ENCODE measurements at places on chromosomes 16 and 17. TPM values are rescaled to one million over a fixed set of nuclear protein-coding genes. Genes with fewer than 3 reads are reported as not detected.

Gene TMEM220
- total RNA-seq, result 9.4 TPM

DNA sequence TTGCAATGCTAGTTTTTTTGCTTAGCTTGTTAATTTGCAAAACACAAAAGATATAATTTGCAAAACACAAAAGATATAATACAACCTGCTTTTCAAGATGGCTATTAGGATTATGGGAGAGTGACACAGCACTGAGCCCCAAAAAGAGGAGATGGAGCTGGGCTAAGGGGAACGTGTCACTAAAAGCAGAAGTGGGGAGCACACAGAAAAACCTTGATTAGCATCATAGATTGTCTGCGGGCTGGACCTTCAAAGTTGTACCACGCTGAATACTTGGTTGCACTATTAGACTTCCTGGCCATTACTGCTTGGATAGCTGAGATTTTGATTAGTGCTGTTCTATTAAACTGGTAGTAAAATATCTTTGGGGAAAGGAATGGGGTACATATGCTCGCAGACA lies 36.2 kb downstream of the KCNJ16 start:
- DNase-seq, result no peak

DNA sequence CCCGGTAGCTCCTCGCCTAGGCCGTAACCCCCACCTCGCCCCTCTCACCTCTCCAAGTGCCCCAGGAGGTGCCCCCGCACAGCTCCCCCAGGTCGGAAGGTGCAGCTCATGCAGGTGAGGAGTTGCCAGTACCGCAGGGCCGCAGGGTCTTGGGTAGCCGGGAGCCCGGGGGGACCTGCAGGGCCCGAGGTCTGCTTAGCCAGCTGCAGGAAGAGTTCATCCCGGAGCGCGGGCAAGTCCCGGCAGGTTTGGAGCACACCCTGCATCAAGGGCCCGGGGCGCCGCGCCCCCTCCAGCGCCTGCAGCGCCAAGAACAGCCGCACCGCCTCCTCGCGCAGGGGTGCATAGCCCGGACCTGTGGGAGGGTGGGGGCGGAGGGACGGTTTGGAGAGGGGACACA lies 4.8 kb downstream of the PLEKHH3 start:
- no peak for DNase-seq

Gene SEZ6
- total RNA-seq, result not detected

Gene RAI1
- 38.1 TPM for total RNA-seq

Gene PRRT2
- 0.44 TPM for total RNA-seq

DNA sequence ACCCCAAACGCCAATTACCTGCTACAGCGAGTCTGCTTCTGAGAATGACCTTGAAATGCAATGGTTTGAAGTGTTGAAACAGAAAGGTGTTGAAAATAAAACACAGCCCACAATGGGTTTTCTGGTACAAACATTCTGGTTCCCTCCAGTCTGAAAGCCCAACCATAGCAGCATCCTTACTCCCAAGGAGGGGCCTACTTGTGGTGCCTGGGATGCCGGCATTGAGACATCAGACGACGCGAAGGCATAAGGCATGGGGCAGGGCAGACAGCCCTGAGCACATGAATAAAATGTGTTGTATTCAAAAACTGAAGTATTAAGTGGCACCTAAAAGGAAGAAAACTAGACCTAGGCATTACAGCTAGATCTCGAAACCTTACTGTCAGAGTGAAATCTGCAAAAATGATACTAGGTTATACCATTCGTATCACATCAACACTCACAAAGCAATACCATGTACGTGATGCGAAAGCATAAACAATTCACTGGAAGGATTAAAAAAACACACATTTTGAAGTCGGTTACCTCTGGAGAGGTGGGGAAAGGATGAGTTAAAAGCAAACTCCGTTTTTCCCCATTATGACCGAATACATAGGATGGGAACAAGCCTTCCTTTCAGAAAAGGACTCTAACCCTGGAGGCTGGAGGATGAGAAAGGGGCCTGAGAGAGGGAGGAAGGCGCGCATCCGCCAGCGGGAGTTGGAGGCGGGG lies 702 bp downstream of the NUDT21 start:
- no peak for DNase-seq

Gene CLEC19A
- not detected for total RNA-seq

- DNase-seq, result no peak
Observed at GRCh38 chr16:6020162-6020985, 922.8 kb upstream of the EEF2KMT start.

- DNase-seq, result no peak
Observed at GRCh38 chr17:38606646-38607611, 1.2 kb upstream of the SRCIN1 start.

- DNase-seq, result no peak
Observed at GRCh38 chr17:81489998-81490992, 22.3 kb downstream of the ACTG1 start.

DNA sequence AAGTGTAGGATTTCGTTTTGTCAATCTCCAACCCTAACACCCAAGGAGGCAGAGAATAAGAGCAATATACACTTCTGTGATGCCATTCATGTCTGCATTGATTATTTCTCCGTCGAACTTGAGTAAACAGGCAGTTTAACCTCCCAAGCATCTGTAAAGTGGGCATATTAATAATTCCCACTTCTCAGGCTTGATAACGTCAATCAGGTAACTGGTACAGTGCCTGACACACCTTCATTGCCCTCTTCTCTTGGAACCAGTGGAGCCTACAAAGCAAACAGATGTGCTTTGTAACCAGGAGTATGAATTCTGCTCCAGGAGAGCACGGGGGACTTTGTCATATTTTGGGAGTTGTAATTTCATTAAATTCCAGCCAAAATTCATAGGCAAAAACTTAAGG lies 32.5 kb upstream of the PLCG2 start:
- no peak for DNase-seq

Gene KCNJ2
- 19.6 TPM for total RNA-seq

DNA sequence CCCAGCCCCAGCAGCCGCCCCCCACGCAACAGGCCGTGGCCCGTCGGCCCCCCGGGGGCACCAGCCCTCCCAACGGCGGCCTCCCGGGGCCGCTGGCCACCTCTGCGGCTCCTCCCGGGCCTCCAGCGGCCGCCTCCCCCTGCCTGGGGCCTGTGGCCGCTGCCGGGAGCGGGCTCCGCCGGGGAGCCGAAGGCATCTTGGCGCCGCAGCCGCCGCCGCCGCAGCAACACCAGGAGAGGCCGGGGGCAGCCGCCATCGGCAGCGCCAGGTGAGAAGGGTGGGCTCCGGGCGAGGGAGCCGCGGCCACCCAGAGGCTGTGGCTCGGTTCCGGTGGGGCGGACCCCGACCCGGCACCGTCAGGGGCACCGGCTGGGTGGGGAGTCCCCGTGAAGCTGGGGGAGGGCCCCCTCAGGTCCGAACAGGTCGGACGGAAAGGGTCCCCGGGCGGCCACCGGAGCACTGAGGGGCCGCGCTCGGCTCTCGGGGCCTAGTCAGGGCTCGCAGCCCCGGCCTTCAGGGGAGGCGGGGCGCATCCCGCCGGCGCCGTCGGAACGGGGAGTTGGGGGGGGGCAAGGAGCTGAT lies 583 bp downstream of the ATXN2L start:
- no peak for DNase-seq

Gene CHST6
- 0.34 TPM for total RNA-seq

DNA sequence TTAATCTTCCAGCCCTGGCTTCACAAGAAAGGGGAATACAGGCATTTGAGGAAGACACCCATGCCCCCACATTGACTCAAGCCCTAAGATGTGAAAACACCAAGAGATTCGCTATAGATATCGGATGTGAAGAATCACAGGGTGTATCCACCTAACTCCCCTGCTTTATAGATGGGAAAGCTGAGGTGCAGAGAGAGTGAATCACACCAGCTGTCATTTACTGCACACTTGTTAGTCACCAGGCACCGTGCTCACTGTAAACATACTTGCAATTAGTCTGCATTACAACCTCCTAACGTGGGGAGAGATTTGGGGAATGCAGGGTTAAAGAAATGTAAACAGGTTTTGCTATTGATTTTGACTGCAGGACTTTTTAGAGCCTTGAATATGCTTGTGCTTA lies 325.5 kb downstream of the C16orf95 start:
- no peak for DNase-seq

- DNase-seq, result no peak
Observed at GRCh38 chr17:41624208-41625101, at the start of gene KRT17. TSS of gene KRT17 (minus strand) at chr17:41624575. CDS start at chr17:41624509, 66 bp downstream.

Gene KRT12
- not detected for total RNA-seq

Gene CCL3
- not detected for total RNA-seq

Gene PERCC1
- not detected for total RNA-seq

GRCh38 chr17:72517413-72518158 lies 396.8 kb downstream of the SOX9 start:
- no peak for DNase-seq

- DNase-seq, result no peak
Observed at GRCh38 chr17:77189148-77189547, 48.4 kb downstream of the SEC14L1 start.

- DNase-seq, result no peak
Observed at GRCh38 chr17:50865868-50866260, 290 bp downstream of the TOB1 start.

DNA sequence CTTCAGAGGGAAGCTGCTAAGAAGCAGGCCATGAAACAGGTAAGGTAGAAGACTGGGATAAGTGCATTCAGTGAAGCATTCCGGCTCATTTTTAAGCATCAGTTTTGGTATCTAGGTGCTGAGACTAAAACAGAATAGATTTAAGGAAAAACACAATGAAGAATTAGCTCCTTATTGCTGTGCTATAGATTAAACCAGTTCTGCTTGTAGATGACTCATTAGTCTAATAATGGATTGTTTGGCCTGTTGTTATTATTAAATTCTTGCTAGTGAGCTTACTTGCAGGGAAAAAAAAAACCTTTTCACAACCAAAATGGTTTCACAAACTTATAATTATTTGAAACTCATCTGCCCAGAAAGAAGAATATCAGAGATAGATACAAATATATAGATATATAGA lies 55.9 kb downstream of the NSRP1 start:
- no peak for DNase-seq

Gene CLEC3A
- total RNA-seq, result not detected

GRCh38 chr17:55601874-55602364 lies 90.7 kb upstream of the SMIM36 start:
- no peak for DNase-seq

DNA sequence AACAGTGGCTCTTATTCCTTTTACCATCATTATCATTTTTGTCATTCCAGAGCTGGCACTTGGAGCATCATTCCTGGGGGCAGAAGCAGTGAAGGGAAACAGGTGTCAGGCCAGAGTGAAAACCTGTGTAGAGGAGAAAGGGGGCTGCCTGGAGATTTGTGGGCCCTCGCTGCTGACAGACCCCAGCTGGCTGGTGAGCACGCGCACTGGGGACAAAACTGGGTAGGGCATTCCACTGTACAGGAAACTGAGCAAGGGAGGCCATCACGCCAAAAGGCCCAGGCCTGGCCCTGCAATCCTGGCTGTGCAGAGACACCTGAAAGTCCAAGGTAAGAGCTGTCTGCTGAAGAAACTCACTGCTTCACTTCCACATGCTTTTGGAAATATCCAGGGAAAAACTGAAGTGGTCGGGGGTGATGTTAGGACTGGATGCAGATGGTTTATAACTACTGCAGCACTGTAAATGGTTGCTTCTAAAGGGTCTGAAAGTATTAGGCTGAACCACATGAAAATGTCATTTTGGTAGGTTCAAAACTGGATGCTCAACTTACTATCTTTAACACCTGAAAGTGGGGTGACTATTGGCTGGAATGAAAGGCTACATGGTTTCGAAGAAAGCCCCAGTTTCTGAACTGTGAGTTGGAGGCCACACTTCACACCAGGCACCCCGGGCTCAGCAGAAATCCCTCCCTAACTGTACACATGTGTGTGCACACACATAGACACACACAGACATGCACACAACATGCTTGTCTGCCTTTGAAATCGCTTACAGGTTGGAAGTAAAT lies 225.0 kb downstream of the C16orf78 start:
- no peak for DNase-seq

- no peak for DNase-seq
Observed at GRCh38 chr17:28889996-28890395, 7.5 kb downstream of the FLOT2 start.

- DNase-seq, result no peak
Observed at GRCh38 chr16:23374721-23375510, 72.8 kb downstream of the SCNN1B start.

DNA sequence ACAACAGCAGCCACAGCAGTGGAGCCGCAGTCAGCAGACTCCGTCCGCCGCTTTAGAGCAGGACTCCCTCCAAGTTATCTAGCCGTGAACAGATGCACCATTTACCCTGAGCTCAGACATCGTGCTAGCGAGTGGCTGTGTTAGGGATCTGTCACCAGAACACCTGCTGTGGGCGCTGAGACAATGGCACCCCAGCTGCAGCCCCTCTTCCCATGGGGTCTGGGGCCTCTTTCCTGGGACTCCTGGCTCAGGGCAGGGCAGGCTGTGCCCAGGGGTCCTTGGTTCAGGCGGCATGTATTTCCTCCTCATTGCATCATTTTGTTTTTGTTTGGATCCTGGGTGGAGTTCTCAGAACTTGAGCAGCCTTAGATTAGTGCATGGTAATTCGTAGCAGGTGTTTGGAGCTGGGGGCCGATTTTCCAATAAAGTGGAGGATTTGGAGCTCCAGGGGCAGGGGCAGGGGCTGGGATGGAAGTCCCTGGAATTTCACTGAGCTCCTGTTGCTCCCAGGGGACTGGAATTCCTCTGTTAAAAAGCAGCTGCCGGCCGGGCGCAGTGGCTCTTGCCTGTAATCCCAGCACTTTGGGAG lies 23.4 kb downstream of the NMRAL1 start:
- no peak for DNase-seq

Gene KRTAP9-2
- not detected for total RNA-seq

Gene KRTAP1-5
- 0.29 TPM for total RNA-seq

GRCh38 chr17:48586355-48587258 lies 3.4 kb downstream of the HOXB3 start:
- no peak for DNase-seq

DNA sequence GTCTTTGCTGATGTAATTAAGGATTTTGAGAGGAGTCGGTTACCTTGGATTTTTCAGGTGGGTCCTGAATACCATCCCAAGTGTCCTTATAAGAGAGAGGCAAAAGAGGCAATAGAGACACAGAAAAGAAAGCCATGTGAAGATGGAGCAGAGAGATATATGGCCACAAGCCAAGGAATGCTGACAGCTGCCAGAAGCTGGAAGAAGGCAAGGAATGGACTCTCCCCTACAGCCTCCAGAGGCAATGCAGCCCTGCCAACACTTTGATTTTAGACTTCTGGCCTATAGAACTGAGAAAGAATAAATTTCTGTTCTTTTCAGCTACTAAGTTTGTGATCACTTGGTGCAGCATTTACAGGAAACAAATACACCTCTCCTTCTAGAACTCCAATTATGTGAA lies 8.2 kb upstream of the RNFT1 start:
- no peak for DNase-seq

- peak; percentile 12 for DNase-seq
Observed at GRCh38 chr17:72118335-72119076, 2.3 kb upstream of the SOX9 start.

DNA sequence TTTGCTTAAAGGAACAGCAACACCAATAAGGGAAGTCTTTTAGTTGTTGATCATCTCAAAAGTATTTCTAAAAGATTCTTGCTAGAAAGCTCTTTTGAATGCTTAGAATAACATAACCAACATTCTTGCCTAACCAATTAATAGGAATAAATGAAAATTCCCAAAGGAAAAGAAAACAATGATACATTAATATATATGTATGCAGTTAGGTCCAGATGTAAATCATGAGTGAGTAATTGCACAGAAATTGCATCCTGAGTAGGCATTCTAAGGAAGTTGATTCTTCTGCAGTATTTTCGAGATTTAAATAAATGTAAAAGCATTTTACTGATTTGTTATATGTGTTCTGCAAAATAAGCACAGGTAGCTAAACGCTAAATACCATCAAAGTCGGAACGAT lies 22.1 kb downstream of the COX10 start:
- no peak for DNase-seq

Data from glomerular endothelial cell (primary cell).